RWPE2 (cell line): ENCODE measurements at places on chromosomes 11 and 22.

- H3K36me3 ChIP-seq = peaks cover 14% of the 10 kb centered on the region
- H3K27me3 ChIP-seq = no peaks in the 10 kb centered on the region
- DNase-seq = no peak
- H3K4me1 ChIP-seq = no peaks in the 10 kb centered on the region
- no peak overlapping the region for H3K4me3 ChIP-seq
Observed at GRCh38 chr22:46286006-46286405, 10.7 kb upstream of the GTSE1 start.

DNA sequence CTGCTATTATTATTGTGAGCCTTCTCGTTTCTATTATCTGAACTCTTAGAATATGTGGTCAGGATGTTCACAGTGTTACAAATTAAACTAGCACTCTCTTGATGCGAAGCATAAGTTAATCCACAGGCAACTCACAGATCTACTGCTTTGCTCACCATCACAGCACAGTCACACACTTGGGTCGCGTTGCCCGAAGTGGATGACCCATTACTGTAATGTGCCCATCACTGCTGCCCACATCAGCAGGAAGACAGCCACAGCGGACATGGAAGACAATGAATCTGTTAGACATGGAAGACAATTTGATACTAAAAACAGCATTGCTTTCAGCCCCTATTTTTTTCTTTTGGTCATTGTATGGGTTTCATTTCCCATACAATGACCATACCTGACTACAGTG lies 216.4 kb upstream of the B3GAT1 start:
- H3K27me3 ChIP-seq = peaks cover 6% of the 10 kb centered on the region
- no peaks in the 10 kb centered on the region for H3K36me3 ChIP-seq
- H3K4me3 ChIP-seq = no peak overlapping the region
- H3K4me1 ChIP-seq = no peaks in the 10 kb centered on the region

DNA sequence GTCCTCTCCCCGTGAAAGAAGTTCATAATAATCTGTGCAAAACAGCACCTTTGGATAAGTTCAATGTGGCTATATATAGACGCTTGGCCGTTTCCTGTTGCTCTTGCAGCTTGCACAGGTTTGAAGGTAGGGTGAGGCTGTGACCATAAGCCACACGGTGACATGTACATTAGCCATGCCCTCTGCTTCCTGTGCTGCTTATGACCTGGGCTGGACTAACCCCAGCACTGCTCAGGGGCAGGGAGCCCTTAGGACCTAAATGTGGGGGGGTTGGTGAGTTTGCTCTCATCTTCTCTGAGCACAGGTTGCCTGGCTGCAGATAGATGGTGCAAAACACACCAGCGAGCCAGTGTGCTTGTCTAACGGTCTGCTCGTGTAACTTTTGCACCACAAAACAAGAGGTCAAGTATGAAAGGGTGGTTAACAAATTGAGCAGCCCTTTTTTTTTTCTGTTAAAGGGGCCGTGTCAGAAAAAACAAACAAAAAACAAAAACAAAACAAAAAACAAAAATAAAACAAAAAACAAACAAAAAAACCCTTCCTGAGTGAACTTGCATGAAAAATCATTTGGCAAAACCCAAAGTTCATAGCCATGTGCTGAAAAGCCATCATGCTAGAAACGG lies 37.3 kb downstream of the FLI1 start:
- no peaks in the 10 kb centered on the region; the same call in 1 of the 2 replicates for H3K36me3 ChIP-seq

GRCh38 chr22:39638958-39639357 lies 68.4 kb downstream of the CACNA1I start:
- H3K27me3 ChIP-seq = no peaks in the 10 kb centered on the region
- peaks cover 19% of the 10 kb centered on the region for H3K4me1 ChIP-seq
- no peak for DNase-seq

DNA sequence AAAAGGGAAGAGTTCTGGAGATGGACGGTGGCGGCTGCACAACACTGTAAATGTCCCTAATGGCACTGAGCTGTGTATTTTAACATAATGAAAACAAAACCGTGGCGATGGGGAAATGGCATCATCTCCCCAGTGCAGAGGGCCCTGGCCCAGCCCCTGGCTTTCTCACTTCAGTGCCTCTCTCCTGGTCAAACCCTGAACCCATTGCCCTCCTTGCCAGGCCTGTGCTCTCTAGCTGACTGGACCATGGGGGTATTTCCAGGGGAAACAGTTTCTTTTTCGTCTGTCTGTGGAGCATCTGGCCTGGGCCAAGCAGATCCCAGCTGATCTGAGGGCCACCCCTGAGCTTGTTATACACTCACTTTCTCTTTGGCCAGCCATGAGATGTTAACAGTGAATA lies 17.4 kb upstream of the NAP1L4 start:
- no peak overlapping the region for H3K27ac ChIP-seq
- H3K36me3 ChIP-seq = peaks cover 79% of the 10 kb centered on the region
- no peak for DNase-seq
- no peak overlapping the region for H3K4me3 ChIP-seq

GRCh38 chr22:38069372-38070249 lies 12.4 kb downstream of the PICK1 start:
- no peaks in the 10 kb centered on the region for H3K4me1 ChIP-seq
- no peak for DNase-seq
- no peak overlapping the region for H3K27ac ChIP-seq
- H3K4me3 ChIP-seq = no peak overlapping the region
- H3K27me3 ChIP-seq = no peaks in the 10 kb centered on the region
